Putamen (tissue), 1 donor: ENCODE measurements at places on chromosomes 1 and 21.

DNA sequence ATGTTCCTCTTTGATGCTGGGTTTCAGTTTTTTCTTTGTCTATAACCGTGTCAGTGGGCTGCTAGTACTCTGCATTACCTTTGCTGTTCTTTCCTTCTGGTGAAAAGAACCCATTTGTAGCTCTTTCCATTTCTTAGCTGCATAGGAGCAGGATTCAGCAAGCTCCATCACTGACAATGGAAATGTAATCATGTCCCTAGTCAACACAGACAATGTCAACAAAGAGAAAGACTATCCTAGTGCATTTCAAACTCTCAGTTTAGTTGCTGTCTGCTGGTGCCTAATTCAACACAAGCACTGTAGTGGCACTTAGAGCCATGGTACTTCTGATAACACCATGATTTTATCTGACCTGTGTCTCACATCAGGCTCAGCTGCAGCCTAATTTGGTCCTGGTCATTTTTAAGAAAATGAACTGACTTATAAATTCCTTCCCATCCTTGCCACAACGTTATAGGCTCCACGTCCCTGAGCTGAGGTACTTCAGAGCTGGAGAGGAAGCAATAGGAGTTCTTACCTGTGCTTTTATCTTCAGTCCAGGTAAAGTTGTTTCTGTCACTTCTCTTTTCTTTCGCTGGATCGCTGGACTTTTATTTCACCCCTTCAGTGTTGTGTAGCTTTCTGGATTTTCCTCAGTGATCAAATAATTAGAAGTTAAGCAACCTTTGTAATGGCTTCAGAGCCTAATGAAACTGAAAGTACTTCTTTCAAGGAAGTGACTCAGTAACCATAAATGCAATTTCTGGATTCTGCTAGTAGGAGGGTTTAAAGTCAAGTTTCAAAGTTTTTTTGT, at the start of gene GBP3:
GBP3 (minus strand) TSS at position 700 of the 793 bp plus-strand sequence. CDS start 2,145 bp downstream, outside the sequence.
- no peak for DNase-seq

DNA sequence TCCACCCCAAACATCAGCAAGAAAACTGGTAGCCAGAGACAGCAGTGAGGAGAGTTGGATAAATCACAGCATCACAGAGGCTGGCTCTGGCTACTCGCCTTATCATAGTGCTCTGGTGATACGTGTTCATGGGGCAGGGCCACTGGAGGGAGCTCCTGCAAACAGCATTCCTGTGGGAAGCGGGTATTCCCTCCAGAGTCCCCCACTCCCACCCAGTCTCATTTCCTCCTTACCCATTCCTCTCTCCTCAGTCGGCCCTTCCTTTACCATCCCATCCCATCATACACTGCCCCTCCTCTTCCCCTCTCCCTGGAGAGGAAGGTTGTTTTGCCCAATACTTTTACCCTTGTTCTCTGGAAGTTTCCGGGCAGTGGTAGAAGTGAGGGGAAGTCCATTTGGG, 7.1 kb downstream of the NHLH2 start:
- DNase-seq: no peak

GRCh38 chr1:232385221-232385620, 244.7 kb downstream of the SIPA1L2 start:
- no peak for DNase-seq

DNA sequence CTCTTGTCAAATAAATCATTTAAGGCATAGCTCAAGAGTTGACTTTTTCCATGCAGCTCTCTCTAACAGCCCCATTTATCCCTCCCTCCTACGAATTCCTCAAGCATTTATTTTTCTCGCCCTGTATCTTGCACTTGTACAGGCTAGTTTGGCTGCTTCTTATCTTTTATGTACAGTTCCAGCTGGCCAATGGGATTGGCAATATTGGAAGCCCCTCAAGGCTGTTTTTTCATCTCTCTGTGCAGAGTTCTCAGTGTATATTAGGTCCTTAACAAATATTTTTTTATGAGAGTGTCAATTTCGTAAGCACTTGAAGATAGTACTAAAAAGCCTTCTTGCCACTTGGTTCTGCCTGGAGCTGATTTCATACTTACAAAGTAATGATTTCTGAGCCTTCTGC, 356.0 kb downstream of the ST6GALNAC3 start:
- DNase-seq: no peak
